ENCODE measurements at places on chromosomes 2 and 18. TPM values are rescaled to one million over a fixed set of nuclear protein-coding genes. Genes with fewer than 3 reads are reported as not detected.

GRCh38 chr18:49111191-49111988, 160.6 kb upstream of the SMAD7 start:
- H3K4me3 ChIP-seq, result no peak overlapping the region
- no peak for DNase-seq
- no peaks in the 10 kb centered on the region for H3K36me3 ChIP-seq
- H3K27ac ChIP-seq, result no peak overlapping the region
- no peaks in the 10 kb centered on the region for H3K27me3 ChIP-seq
- no peaks in the 10 kb centered on the region for H3K4me1 ChIP-seq

- peaks cover 14% of the 10 kb centered on the region for H3K36me3 ChIP-seq
- no peaks in the 10 kb centered on the region for H3K27me3 ChIP-seq
- H3K4me1 ChIP-seq, result no peaks in the 10 kb centered on the region
- DNase-seq, result no peak
- no peak overlapping the region for H3K4me3 ChIP-seq
- no peak overlapping the region for H3K27ac ChIP-seq
Measured at GRCh38 chr2:98823196-98824170, 92.6 kb upstream of the MGAT4A start.

DNA sequence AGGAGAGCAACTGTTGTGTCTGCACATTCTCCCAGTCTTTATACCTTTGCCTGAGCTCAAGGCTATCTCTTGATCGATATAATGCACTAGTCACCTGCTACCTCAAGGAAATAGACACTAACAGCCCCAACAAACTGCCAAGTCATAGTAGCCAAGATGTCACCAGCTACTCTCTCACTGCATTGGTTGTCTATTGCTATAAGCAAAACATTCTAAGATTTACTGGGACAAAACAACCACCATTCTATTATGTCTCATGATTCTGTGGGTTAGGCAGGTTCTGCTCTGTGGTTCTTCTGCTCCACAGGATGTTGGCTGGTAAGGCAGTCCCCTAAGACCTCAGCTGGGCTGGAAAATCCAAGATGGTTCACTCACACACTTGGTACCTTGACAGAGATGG, 28.5 kb upstream of the MLPH start:
- DNase-seq, result no peak
- no peak overlapping the region for H3K27ac ChIP-seq

- H3K4me1 ChIP-seq, result no peaks in the 10 kb centered on the region
- no peak overlapping the region for H3K4me3 ChIP-seq
- H3K27me3 ChIP-seq, result peaks cover 47% of the 10 kb centered on the region
- H3K36me3 ChIP-seq, result no peaks in the 10 kb centered on the region
Measured at GRCh38 chr2:95674186-95674585, 82.4 kb downstream of the TRIM43 start.

DNA sequence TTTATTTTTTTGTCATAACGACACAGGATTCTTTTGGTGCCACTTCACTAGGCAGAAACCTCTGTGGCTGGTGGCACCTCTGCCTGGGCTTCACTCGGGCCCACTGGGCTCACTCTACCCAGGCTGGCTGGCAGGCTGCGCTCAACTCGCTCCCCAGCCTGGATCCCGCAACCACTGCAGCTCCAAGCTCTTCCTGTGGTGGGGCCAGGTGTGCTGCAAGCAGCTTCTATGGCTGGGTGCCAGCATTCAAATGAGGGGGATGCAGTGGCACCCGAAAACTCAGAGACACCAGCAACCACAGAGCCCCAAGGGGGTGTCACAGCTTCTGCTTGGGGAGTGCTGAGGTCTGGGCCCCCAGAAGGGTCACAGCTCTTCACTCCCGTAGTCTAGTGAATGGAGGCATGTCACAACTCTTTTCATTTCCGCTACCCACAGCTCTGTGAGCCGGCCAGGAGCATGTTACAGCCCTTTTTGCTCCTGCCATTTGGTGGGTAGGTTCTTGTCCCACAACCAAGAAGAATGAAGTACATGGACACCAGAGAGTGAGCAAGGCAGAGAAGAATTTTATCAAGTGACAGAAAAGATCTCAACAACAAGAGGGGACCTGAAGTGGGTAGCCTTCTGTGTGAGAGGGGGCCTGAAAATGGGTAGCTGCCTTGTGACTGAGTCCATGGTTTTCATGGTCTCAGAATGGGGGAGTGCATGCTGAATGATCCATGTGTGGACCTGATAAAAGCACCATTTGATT, 170.1 kb downstream of the UBR3 start:
- H3K36me3 ChIP-seq, result peaks cover 6% of the 10 kb centered on the region
- no peak overlapping the region for H3K4me3 ChIP-seq
- H3K27ac ChIP-seq, result no peak overlapping the region
- DNase-seq, result no peak
- H3K27me3 ChIP-seq, result no peaks in the 10 kb centered on the region

DNA sequence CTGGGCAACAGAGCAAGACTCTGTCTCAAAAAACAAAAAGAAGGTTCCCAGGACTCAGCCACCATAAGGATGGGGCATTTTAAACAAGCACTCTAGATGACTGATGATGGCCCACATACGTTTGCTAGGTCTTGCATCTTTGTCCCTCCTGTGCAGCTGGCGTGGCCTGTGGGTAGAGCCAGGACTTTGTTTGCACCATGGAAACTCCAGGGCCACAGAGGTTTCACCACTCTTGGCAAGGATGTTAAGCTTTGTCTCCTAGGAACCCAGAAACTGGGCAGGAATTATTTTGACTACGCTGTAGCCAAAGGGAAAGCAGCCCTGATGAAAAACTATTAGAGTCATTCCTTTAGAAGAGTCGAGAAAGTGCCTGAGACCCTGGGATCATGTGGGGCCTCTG, 75.3 kb upstream of the STPG4 start:
- H3K27me3 ChIP-seq, result peaks cover 7% of the 10 kb centered on the region
- H3K27ac ChIP-seq, result no peak overlapping the region
- H3K36me3 ChIP-seq, result peaks cover 4% of the 10 kb centered on the region
- H3K4me1 ChIP-seq, result peaks cover 18% of the 10 kb centered on the region
- H3K4me3 ChIP-seq, result no peak overlapping the region

UCN gene
- 4.6 TPM for total RNA-seq

SERPINB4 gene
- total RNA-seq, result not detected
